ENCODE measurements at places on chromosomes 5 and 9.

- DNase-seq = no peak
These were observed 319.1 kb downstream of the MED10 start for GRCh38 chr5:6059137-6059800.

DNA sequence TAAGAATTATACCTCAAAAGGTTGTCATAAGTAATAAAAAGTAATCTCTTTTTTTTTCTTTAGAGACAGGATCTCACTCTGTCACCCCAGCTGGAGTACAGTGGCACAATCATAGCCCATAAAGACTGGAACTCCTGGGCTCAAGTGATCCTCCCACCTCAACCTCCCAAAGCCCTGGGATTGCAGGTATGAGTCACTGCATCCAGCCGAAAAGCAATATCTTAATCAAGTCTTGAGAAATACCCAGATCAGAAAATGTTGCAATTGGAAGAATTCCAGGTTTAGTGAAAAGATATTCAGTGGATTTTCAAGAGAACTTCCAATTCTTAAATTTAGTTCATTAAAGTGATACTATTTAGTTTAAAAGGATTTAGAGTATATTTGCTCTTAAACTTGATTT lies 40.9 kb upstream of the IDNK start:
- DNase-seq = no peak

DNA sequence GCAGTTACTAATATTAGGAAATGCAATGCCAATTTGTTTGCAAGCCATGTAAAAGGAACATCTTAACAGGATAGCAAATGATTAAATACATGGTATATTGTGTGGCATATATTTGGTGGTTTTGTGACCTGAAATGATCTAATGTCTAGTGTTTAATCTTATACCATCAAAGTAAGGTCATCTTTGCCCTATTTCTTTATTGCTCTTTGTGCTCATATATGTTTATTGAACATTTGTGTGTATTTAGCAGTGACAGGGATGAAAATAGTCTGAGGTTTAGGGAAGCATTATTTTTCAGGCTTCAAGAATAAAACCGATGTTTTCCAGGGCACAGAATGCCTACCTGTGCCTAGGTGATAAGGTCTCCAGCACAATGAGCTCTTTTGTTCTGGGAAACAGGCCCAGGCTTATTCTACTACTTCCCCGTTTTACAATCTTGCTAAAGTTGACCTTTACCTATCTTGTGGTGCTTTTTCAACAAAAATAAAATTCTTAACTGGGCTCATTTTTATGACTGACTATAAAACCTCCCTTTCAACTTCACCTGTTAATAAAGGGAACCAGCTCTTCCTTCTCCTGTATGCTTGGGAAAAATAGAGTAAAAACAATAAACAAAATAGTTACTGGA lies 105.6 kb upstream of the ANKH start:
- DNase-seq = no peak

GRCh38 chr5:15783734-15784133 lies 283.8 kb downstream of the FBXL7 start:
- DNase-seq = no peak

DNA sequence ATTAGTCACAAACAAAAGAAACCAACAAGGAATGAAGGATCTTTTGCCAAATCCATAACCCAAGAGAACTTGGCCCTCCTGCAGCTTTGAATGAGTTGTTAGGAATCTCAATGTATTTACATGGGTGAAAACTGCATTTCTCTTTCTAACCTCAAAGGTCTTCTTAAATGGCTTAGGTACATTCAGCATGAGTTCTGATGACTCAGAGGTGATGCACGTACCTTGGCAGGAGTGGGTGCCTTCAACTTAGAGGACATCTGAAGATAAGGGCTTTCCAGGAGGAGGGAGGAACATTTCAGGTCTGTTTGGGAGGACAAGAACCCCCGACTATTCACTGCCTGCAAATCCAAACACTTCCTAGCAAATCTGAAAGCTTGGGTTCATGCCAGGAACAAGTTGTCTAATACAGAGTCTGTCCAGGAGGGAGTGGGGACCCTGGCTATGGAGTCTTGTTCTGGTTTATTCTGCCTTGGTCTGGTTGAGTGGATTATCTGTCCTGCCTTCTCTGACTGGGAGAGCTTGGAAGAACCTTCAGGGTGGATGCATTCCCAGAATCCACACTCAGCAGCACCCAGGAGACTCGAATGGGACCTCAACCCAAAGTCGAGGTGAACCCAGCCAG lies 65.7 kb downstream of the IRX2 start:
- DNase-seq = no peak

DNA sequence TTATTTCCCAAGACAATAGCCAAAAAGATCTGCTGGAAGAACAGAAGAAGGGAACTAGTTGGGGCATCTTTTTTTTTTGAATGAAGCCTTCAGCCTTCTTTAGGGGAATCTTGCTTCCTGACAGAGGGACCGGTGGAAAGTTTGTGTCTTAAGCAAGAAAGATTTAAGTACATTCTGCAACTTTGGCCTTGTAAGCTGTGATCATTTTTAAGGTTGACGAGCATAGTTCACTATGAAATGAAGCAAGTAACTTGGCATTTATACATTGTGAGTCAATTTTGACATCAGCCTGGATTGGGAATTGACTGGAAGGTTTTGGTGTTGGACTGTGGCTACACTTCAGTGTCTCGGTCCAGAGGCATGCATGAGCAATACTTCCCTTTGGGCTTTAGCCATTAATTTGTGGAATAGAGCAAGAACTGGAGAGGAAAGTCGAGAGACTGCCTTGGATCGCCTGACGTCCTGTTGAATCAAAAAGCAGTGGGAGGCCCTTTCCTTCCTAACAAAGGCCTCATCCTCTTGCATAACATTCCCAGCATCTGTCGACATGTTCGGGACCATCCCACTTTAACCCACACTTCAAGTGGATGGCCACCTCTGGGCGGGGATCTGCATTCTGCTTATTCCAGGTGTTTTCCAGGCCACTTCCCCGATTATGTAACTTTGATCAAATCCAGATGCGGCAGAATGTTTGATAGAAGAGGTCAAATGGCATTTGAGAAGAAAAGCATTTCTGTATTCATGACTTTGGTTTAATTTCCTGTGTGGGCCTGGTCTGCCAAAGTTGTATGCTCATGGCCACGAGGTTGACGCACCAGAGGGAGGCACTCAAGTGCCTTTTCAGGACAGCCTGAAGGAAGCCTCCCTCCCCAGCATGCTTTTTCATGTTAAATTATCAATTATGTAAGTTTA lies 12.5 kb downstream of the ABL1 start:
- DNase-seq = peak; percentile 84

DNA sequence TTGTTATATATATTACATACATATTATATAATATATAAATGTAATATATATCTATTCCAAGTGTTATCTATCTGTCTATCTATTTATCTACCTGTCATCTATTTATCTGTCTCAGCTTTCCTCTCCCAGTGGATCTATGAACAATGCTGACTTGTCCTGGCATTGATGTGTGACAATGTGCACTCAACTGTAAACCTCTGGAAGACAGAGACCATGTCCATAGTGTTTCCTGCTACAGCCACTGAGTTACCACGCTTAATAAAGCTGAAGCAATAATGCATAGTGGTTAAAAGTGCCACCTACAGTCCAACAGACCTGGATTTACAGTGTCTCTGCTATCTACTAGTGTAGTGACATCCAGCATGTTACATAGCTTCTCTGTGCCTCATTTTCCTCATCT lies 57.2 kb upstream of the TMED7 start:
- DNase-seq = no peak

DNA sequence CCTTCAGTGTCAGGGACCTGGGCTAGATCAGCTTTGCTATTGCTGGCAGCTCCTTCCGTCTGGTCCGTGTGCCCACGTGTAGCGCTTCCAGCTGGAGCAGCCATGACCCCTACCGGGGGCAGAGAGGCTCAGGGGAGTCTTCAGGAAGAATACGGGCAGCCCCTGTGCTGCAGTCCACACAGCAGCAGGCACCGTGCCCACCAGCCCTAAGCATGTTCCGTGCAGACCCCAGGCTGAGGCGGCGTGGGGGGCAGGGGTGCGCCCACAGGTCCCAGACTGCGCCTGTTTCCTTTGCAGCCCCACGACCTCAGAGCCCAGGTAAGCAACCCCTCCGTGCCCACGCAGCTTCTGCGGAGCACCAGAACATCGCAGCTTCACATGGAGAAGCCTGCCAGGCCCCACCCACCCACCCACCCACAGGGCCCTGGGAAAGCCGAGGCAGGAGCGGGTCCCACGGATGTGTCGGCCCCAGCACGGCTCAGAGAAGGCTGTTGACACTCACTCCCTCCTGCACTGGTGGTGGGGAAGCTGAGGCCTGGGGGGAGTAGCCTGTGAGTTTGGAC lies 83.1 kb downstream of the KCNT1 start:
- no peak for DNase-seq

DNA sequence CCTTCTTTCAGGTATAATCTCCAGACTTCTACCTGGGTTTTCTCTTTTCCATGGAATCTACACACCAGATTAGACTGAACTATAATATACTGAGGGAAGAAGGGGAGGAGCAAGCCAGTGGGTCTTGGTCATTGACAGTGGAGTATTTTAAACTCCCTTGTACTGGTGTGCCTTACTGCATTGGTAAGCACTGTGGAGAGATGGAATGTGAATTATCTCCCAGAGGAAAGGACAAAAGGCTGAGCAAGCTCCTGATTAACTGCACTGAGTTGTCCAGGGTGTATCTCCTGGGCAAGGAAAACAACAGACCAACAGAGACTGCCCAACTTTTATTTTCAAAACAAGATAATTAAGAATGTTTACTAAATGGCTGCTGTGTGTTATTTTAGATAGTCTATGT lies 29.8 kb upstream of the SLCO6A1 start:
- DNase-seq = no peak

DNA sequence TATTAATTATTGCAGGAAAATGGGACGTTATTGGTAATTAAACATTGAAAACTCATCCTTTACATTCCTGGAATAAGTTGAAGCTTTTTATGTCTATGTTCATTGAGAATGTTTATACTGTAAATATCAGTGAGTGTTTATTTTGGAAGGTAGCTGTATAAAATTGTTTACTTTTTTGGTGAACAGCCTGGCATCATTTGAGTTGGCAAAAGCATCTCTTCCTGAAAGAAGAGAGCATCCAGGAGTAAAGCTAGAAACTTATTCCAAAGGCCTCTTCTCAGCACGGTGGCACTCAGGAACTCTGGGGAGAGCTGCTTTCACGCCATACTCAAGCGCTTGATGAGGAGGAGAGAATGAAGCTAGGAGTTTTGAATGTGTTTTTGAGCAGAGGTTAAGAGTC lies 79.9 kb downstream of the GAPVD1 start:
- no peak for DNase-seq

- peak; percentile 70 for DNase-seq
These were observed 26.2 kb downstream of the TCF7 start for GRCh38 chr5:134140530-134141201.

- DNase-seq = no peak
These were observed 16.1 kb upstream of the MARCHF3 start for GRCh38 chr5:127046343-127047072.
